ENCODE measurements at places on chromosomes 2 and 18.

DNA sequence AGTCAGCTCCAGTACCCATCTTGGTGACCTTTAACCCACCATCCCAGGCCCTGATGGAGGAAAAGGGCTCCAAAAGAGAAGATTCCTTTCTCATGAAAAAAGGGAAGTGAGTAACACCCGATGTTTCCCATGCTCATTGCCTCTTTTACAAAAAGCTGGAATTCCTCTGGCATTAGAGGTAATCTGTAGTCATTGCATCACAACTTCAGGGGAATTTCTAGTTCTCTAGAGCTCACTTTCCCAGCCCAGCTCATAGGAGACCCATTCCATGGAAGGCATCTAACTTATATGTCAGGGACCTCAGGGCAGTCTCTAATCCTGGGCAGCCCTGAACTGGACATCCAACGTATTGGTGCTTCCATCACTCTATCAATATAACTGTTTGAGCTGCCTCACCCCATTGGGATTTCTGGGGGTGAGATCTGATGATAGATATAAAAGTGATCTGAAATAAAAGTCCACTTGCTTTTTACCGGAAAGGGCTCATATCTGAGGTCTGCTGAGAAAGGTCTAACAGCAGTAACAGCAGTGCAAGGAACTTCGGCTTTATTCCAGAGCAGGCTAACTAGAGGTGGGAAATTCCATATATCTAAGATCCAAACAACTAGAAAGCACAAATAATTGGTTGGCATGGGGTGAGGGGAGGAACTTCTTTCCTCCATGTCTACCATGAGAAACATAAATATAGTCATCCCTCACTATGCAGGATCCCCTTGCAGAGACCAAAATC lies 106.1 kb downstream of the ETAA1 start:
- DNase-seq = no peak

GRCh38 chr2:233811732-233812131 lies 33.6 kb downstream of the MROH2A start:
- DNase-seq = no peak

DNA sequence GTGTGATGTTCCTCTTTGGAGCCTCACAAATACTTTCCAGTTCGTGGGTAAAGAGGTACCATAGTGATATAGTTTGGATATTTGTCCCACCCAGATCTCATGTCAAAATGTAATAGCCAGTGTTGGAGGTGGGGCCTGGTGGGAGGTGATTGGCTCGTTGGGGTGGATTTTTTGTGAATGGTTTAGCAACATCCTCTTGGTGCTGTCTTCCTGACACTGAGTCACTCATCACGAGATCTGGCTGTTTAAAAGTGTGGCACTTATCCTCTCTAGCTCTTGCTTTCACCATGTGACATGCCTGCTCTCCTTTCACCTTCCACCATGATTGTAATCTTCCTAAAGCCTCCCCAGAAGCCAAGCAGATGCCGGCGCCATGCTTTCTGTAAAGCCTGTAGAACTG lies 3.0 kb upstream of the CCDC93 start:
- DNase-seq = no peak

DNA sequence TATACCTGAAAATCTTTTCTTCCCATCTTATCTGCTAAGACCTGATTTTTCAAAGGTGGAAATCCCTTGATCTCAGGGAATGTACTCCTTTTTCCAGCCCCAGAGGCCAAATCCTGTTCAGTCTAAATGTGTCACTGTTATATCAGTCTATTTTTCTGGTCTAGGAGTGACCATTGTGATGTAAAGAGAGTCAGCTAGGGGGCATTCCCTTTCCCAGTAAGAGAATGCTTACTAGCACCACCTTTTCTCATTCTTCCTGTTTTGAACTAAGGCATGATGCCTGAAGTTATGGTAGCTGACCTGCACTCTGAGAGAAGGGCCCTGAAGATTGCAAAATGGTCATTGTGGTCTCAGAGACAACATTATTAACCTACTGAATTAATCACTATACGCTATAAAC lies 124.1 kb upstream of the XIRP2 start:
- DNase-seq = no peak

DNA sequence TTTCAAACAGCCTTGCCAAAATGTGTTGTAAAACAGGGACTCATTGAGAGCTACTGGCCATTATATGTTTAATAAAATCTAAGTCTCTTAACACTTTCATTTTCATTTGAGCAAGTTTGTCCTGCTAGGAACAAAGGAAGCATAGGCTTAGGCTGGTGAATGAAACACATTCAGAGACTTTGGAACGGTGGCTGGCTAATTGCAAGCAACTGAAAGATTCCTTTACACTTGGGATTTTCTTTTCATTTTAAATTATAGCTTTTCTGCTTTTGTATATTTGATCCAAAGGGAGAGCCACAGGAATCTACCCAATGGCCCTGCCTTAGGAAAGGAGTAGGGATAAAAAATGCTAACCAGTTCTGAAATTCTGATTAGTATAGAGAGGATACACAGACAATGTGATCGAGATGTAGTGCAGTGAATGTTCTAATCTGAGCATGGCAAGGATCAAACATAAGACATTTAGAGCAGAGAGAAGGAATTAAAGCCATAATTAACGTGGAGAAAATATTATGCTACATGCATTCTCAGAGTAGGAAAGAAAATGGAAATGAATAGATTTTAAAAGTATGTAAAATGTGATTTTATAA lies 911.4 kb upstream of the SLC39A10 start:
- no peak for DNase-seq

GRCh38 chr2:9954136-9954535 lies 2.6 kb downstream of the GRHL1 start:
- no peak for DNase-seq

DNA sequence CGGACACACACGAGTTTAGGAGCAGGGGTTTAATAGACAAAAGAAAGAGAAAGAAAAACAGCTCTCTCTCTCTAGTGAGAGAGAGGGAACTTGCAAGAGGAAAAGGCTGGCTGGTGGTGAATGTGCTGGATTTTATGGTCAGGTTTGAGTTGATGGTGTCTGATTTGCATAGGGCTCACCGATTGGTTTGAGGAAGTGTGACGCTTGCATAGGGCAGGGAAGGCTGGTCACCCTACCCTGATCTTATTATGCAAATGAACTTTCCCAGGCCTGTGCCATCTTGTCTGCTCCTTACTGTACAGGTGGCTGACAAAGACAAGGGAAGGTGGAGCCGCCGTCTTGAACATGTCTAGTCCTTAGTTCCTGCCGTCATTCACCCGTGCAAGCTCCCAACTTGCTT lies 408.9 kb downstream of the RIT2 start:
- no peak for DNase-seq

GRCh38 chr2:217231212-217231611 lies 371.3 kb upstream of the TNP1 start:
- DNase-seq = no peak

DNA sequence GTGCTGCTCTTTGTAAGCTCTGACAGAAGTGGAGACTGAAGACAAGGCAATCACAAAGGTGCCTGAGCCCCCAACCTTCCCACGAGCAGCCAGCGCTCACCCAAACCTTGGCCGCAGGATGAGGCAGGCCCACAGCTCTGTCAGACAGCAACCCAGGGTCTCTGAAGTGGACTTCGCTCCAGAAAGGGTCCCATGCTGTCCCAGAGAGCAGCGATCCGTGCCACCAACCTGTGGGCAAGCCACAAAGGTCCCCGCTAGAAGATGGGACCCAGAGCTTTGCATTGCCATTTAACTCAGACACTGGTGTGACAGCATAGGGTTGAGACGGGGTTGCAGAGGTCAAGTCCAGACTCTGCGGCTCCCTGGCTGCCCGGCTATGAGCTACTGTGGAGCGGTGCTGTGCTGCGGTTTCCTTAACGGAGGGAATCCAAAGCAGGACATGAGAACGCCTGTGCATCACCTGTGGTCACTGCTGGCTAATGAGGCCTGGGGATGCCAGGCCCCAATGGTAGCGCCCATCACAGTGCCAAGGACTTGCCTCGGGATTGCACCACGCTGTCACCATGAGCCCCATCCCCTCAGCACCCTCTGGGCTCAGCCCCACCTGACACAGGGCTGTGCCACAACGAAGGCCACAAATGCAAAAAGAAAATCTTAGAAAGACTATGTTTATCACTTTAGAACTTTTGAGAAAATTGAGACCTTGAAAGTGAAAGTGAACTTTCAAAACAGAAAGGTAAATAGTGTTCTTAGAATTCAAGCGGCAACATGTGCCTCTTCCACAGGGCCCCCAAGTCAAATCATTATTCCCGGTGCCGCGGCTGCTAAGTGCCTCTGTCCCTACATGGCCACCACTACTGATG lies 103.4 kb downstream of the HDAC4 start:
- DNase-seq = no peak

DNA sequence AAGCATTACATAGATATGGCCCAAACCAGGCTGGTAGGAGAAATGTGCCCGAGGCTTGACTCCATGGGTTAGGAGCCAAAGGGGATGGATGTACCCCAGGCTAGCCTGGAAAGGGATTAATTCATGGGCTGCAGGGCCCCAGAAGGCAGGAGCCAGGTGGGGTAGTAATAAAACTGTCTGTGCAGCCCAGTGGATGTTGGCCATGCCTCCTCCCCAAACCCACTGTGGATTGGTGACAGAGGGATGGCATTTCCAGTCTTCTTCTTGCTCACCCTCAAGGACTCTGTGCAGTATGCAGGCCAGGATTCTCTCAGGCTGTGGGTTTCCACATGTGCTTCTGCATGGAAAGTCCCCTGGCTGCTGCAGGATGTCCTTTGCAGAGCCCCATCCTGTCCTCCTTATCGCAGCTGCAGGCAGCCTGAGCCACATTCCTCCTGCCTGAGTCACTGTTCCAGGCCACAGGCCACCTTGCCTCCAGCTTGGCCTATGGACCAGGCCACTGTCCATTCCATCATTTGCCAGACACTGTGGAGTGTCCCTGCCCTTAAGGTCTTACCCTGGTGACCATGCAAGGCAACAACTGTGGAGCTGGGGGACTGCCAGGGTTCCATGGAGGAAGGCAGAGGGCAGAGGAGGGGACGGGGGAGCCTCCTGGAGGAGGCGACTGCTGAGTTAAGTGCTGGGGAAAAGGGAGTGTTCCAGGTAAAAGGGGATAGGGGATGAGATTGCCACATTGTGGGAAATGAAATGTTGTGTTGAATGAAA lies 38.9 kb downstream of the INO80C start:
- DNase-seq = no peak

DNA sequence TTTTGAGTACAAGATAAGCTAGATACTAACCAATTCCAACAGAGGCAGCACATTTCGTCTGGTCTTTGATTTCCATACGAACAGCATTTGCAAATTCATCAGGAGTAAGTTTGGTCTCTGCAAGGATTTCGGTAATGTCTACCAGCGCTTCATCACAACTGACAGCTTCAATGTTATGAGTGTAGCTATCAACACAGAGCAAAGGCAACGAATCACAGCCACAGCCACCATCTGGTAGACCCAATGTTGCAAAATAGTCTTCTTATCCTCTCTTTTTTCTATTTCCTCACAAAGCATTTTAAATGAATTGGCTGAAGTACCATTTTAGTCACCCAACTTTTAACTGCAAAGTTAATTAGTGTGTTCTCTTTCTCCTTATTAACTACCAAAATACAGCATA lies 68.3 kb downstream of the REV1 start:
- no peak for DNase-seq

- DNase-seq = no peak
Observed at GRCh38 chr2:18959952-18960717, 370.8 kb upstream of the NT5C1B start.

- no peak for DNase-seq
Observed at GRCh38 chr2:37566517-37566981, 104.9 kb downstream of the CDC42EP3 start.

- DNase-seq = no peak
Observed at GRCh38 chr2:213317929-213318328, 33.7 kb downstream of the SPAG16 start.
